Stimulated activated CD8-positive, alpha-beta memory T cell treated with anti-CD3 and anti-CD28 coated beads, Interleukin-7, amount 100 ng/mL, for 48 hours (primary cell): ENCODE measurements at places on chromosomes 5 and 9.

DNA sequence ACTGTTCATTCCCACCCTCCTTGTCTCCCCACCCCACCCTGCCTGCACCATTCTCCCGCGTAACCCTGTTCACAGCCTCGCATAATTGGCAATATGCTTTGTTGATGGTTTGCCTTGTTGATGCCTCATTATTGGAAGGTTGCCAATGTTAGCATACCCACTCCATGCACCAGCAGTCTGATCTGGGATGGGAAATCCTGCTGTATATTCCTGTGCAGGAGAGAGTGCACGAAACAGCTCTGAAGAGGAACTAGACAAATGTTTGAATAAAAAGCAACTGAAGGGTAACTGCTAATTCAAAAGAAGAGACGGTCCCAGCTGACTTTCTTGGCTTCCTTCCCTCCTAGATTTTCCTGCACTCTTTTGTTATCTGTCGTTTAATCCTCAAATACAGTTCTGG lies 271.7 kb upstream of the TLE4 start:
- DNase-seq = no peak

GRCh38 chr9:28120184-28120583 lies 546.9 kb upstream of the C9orf72 start:
- DNase-seq = no peak

DNA sequence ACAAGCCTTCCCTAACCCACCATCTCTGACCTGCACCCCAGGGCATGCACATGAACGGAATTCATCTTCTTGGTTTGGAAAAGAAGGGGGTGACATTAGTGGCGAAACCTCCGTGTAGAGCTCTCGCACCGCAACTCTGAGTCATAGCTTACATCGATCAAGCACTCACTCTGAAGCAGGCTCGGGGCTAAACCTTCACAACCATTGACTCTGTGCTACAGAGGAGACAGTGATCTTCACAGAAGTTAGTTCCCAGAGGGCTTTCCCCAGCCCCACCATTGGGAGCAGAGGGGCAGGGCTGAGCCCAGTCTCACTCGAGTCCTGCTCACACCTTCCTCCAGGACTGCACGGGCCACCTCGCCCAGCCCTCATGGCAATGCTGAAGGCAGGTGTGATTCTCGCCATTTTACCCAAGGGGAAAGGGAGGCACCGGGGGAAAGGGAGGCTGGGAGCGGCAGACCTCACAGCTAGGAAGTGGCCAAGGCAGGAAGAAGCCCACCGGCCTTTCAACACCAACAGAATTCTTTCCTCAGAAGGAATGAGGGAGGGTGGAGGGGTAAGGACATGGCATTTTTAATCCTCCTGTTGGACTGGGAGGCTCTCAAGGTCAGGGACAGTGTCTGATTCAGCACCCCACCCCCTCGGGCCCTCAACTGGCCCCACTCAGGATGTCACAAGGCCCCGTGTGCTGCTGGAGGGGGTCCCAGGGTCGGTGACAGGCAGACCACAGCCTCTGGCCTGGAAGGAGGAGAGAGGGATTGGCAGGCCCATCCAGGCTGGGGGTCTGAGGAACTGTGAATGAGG lies 25.9 kb upstream of the IL17B start:
- no peak for DNase-seq

GRCh38 chr9:102237094-102237493 lies 498.6 kb upstream of the GRIN3A start:
- no peak for DNase-seq

- DNase-seq = no peak
These were observed 36.8 kb upstream of the SNX2 start for GRCh38 chr5:122738088-122738487.

DNA sequence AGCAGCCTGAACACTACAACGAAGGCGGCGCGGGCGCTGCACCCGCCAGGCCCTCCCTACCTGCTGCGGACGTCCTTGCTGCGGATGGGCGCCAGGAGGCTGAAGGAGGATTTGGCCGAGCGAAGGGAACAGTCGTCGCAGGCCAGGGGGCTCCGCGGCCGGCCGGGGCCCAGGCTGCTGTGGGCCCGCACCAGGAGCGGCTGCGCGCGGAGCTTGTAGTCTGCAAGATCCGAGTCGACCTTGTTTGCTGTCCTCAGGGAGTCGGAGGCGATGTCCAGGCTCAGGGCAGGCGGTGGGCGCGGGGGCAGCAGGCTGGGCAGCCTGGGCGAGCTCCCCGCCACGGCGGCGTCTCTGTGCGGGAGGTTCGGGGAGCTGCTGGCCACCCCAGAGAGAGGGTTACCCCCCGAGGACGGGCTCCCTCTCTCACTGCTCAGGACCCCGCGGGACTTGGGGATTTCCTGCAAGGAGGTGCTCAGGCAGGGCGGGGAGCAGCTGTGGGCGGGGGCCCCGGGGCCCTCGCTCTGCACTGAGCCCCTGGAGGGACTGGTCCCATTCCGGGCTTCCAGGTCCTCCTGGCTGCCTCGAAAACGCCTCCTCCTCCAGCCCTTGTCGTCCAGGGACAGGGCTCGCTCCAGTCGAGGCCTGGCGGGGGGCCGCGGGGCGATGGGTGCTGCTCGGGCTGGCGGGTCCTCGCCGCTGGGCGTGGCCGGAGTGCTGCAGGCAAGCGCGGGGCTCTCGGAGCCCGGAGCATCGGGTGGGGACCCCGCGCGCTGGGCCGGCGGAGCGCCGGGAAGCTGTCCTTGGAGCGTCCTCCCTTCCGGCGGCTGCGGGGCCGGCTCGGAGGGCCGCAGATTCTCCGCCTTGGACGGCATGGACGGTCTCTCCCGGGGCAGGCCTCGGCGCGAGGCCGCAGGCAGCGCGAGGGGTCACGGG lies 831 bp downstream of the INPP5E start:
- DNase-seq = peak; percentile 47

GRCh38 chr9:7756088-7756487 lies 43.5 kb downstream of the DMAC1 start:
- DNase-seq = no peak

- no peak for DNase-seq
These were observed 1.4 kb downstream of the UBAC1 start for GRCh38 chr9:135959814-135960213.

- DNase-seq = no peak
These were observed 176.4 kb downstream of the KIF4B start for GRCh38 chr5:155189981-155190380.

GRCh38 chr5:140600096-140600495 lies 32.9 kb downstream of the CD14 start:
- DNase-seq = no peak

DNA sequence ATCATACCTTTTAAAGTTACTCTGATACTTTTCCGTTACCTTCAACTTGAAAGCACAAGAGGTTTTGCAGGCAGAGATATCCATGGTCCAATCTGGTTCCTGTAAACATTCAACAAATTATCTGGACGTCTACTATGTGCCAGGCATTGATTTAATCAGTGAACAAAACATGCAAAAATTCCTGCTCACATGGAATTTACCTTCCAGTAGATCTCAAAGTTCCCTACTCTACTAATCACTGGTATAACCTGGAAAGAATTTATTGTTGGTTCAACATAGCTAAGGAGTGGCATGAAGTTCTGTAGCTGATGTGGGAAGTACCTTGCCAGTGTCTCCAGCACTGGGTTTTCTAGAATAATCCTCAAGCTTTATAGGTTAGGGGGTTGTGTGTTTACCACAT lies 9.8 kb downstream of the OCLN start:
- no peak for DNase-seq

- no peak for DNase-seq
These were observed 15.0 kb upstream of the IL12B start for GRCh38 chr5:159345336-159345735.

DNA sequence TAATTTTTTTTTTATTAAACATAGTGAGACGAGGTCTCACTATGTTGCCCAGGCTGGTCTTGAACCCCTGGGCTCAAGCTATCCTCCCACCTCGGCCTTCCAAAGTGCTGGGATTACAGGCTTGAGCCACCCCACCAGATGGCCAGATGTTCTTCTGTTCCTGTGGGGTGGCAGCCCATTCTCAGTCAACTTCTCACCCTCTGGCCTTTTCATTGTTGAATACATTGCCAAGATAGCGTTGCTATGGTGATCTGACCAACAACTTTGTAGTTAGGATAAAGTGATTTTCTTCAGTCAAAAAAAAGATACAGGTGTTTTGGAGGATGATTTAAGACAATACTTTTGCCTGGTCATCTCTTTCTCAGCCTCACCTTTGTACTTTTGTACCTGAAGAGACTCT lies 109.1 kb downstream of the EGFLAM start:
- no peak for DNase-seq

GRCh38 chr5:83277953-83278352 lies 193.6 kb upstream of the VCAN start:
- DNase-seq = no peak

DNA sequence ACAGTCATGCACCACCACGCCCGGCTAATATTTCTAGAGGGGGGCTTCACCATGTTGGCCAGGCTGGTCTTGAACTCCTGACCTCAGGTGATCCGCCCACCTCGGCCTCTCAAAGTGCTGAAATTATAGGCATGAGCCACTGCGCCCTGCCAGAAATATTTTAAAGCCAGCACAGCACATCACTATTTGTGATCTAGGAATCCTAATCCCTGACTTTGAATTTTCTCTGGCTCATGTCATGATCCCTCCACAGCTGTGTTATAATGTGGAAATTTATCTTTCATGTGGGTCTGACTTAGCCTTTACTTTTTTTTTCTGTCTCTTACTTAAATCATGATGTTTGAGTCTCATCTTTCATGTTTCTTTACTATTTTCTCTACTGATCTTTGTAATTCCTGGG lies 18.7 kb upstream of the ITGA1 start:
- no peak for DNase-seq

- DNase-seq = no peak
These were observed 4.2 kb upstream of the SCGB3A1 start for GRCh38 chr5:180595381-180596114.

DNA sequence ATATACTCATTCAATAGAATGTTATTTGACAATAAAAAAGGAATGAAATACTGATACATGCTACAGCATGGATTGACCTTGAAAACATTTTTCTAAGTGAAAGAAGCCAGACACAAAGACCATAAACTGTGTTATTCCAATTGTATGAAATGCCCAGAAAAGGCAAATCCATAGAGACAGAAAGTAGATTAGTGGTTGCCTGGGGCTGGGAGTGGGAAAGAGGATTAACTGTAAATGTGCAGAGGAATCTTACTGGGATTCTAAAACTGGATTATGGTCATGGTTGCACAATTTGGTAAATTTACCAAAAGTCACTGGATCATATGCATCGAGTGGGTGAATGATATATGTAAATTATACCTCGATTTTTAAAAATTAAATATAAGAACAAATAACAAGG lies 88.1 kb downstream of the GLIS3 start:
- no peak for DNase-seq
